ENCODE measurements at places on chromosomes 7 and 10.

GRCh38 chr7:16615228-16615627 lies 30.3 kb downstream of the ANKMY2 start:
- no peak for DNase-seq

DNA sequence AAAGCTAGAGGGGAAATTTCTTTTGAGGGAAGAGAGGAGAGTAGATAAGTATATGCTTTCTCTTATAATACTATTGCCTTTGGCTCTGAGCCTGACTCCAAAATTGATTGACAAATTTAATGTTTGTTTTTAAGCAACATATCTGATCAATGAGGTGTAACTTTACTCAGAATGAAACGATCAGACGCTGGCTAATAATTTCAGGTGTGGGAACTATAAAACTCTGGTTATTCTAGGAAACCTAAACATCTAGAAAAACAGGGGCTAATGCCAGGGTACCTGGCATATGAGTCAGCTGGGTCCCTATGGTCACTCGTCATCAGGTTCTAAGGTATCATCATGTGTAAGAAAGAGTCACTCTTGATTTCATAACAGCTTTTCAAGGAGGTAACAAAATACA lies 139.7 kb downstream of the ATE1 start:
- no peak for DNase-seq

GRCh38 chr7:142866361-142867096 lies 11.7 kb downstream of the EPHB6 start:
- DNase-seq: peak; percentile 46

DNA sequence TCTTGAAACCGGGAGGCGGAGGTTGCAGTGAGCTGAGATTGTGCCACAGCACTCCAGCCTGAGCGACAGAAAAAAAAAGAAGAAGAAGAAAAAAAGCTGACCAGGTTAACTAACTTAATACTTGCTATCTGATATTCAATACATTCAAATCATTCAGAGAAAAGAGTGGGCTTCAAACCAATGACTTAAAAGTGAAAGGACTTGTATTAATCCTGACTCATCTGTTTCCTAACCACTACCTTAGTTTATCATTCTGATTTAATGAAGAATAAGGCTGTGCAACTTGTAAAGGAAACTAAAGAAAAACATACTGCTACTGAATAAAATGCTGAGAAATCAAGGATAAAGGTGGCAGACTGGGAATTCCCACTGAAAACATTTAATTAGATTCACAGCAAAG lies 128.4 kb downstream of the NRBF2 start:
- DNase-seq: no peak

- no peak for DNase-seq
These were observed 64.2 kb upstream of the DKK1 start for GRCh38 chr10:52249850-52250395.

DNA sequence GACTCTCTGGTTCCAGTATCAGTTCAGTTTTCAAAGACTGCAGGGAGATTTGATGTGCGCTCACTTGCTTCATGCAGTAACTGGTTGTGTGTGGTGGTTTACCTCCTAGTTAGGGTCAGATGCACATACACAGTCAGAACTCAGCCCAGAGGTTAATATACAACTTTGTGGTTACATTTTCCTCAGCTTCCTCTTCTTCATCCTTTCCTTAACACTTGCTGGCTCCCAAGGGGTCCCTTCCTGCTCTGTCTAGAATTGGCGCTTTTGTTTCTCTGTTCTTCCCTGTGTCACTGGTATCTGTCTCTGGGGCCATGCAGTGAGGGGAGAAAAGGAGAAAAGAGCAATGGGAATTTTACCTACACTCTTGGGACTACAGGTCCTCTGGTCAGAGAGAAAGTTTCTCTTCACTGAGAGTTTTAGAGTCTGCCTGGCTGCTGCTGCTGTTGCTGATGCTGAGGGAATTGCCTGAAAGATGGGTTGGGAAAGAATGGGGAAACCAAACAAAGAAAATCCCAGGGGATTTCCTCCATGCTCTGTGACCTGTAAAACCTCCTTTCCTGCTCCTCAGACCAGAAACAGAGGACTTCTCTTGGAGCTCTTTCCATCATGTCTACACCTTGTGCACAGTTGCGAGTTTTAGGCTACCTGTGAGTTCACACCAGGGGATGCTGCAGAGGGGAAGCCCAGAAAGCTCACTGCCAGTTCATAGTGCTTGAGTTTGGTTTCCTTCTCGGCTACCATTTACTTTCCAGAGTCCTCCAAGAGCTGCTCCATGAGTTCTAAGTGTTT lies 74.6 kb downstream of the WDFY4 start:
- DNase-seq: no peak

DNA sequence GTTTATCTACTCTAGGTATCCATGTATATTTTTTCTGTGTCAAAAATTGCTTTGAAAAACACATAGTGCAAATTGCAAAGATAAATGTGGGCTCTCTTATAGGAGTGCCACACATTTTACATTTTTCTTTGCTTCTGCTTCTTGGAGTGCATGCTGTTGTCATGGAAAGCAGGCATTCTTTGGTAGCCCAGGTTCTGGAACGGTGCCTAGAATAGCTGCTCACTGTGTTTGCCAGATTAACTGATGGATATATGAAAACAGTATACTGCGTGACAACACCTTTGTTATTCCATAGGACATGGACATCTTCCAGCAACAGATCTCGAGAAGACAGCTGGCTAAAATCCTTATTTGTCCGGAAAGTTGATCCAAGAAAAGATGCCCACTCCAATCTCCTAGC lies 13.4 kb downstream of the NIPSNAP2 start:
- no peak for DNase-seq

- no peak for DNase-seq
These were observed 498.1 kb downstream of the KCNMA1 start for GRCh38 chr10:77139252-77140160.

DNA sequence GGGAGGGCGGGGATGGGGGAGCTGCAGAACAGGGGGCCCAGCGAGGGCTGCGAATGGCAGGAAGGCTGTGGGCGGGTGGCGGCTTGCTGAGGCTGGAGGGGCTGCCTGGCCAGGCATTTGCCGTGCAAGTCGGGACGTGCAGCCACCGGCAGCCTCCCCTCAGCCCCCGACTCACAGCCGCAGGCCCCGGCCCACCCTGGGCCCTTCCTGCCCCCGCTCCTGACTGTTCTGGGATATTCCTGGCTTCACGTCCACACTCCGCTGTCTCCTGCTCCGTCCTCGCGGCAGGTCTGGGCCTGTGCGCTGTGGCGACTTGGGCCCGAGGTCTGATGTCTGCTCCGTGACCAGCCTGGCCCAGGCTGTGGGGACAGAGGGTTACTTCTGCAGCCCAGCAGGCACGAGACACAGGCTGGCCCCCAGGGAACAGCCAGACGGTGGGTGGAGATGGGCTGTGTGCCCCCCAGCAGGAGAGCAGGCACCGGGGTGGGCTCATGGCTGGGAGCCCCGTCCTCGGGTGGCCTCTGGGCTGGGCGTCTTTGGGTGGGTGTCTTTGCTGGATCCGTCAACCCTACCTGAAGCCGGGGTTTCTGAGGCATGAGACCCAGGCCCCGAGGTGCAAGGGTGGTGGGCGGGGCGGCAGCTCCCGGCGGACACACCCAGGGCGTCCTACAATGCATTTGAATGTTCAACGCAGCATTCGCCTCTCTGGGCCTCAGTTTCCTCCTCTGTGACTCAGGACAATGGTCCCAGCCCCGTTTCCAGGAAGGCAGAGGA lies 86.5 kb downstream of the FOXL3 start:
- no peak for DNase-seq

DNA sequence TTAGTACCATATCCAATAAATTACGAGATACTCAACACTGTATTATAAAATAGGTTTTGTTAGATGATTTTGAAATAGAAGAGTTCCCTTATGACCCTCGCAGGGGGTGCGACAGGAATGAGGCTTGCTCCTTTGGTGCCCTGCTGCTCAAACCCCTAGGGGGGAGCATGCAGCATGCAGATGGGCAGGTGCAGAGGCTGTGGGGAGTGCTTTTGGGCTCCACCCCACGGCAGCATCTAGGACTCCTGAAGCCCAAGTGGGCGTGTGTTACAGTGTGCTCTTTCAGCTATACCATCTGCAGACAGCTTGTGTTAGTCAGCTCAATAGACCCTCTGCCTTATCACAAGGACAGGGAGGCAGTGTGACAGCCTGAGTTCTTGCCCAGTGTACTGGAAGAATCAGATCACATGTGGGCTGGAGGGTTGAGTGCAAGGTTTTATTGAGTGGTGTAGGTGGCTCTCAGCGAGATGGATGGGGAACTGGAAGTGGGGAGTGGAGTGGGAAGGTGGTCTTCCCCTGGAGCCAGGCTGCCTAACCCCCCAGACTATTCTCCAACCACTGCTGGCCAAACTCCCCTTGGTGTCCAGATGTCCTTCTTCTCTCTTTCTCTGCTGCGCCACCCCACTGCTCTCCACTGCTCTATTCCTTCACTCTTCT lies 3.1 kb upstream of the MRC1 start:
- peak; percentile 17 for DNase-seq

DNA sequence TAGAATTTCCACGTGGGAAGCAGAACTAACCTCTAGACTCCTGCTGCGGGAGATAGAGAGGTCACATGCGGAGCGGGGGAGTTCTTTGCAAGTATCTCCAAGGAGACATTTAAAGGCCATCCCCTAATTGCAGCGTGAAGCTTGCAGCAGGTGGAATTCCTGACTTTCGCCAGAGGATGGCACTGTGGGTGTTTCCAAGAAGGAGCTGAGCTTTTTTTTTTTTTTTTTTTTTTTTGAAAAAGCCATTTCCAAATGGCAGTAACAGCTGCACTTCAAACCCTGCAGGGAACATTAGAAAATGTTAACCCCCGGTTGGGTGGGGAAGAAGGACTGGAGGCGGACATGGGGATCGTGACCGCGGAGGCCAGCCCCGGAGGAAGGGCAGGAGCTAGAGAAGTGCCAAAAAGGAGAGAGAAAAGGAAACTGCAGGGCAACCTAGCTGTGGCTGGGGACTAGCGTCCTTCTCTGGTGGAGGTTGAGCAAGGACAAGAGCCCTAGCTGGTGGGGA lies 487.7 kb downstream of the TYW1 start:
- DNase-seq: peak; percentile 9

- no peak for DNase-seq
These were observed 68.6 kb downstream of the GLCCI1 start for GRCh38 chr7:8037151-8037550.

DNA sequence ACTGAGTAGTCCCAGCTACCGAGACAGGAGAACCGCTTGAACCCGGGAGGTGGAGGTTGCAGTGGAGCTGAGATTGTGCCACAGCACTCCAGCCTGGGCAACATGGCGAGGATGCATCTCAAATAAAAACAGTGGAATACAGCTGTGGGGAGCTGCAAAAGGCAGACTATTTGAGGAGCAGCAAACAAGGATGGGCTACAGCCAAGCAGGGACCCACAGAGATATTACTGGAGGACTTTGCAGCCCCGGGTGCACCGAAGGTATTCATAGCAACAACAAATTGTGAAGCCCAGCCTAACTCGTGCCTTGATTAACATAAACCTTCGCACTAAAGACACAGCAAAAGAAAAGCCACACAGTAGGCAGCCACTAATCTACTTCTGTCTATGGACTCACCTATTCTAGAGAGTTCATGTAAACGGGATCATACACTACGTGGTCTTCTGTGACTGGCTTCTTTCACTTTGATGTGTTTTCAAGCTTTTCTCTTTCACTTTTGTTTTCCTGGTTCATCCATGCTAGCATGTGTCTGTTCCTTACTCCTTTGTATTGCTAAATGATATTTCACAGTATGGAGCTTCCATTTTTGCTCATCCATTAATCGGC lies 34.0 kb downstream of the PODXL start:
- no peak for DNase-seq

GRCh38 chr10:89171996-89172395 lies 35.1 kb downstream of the CH25H start:
- DNase-seq: no peak

GRCh38 chr10:113713640-113713982 lies 33.9 kb downstream of the CASP7 start:
- DNase-seq: no peak

All from CD4-positive, alpha-beta T cell treated with Interleukin-17A for 4 hours (primary cell).